ENCODE measurements at places on chromosomes 13 and 19.

GRCh38 chr19:55247621-55248099, 11.2 kb downstream of the PPP6R1 start:
- no peak for DNase-seq

DNA sequence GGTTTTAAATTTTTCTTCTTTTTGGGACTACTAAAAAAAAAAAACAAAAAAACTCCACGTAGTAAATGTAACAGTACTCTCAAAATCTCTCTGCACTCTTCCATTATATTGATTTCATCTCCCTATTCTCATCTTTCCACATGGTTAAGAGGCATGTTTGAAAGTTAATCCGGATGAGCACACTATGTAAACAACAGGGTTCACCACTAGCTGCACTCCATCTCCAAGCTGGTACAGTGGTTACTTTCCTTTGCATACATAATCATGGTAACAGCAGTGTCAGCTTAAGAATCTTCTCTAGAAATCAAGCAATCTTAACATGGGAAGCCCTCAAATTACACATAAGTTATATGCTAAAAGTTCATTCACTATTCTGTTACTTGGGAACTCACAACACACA, 92.6 kb downstream of the MIPEP start:
- peak; percentile 28 for DNase-seq

- no peak for DNase-seq
These were observed 15.4 kb downstream of the CERS4 start for GRCh38 chr19:8224394-8225145.

DNA sequence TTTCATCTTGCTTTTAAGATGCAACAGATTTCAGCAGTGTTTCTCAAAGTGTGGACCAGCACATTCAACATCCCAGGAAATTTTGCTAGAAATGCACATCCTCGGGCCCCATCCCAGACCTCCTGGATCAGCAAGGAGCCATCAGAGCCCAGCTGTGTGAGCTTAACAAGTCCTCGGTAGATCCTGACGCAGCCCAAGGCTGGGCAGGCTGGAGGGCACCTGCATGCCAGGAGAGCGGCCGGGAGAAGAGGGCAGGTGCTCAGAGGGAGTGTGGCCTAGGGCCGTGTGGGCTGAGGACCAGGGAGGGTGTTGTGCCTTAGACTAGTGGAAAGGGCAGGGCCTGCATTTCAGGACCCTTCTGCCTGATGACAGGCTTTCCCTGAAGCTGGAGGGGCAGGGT, 2.2 kb upstream of the MCF2L start:
- no peak for DNase-seq

GRCh38 chr13:85497652-85498051, 301.6 kb downstream of the SLITRK6 start:
- no peak for DNase-seq

GRCh38 chr13:63541336-63541735, 2125.7 kb upstream of the PCDH20 start:
- no peak for DNase-seq

- DNase-seq = no peak
These were observed 545 bp downstream of the RAD23A start for GRCh38 chr19:12946092-12946721.

DNA sequence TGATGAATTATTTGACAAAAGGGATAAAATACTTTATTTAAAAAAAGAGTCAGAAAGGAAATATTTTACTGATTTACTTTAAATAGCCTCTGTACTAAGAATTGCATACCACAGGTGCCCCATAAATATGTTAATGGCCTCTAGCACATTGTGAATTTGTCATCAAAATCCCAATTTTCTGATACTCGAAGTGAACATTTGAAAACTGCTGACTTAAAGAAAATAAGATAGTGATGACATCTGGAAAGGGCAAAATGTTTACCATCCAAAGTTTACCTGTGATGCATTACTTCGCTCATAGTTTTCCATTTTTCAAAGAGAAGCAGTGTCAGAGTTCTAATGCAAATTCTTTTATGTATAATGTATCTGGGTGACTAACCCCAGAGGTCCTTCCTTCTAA, 455.4 kb downstream of the KLF5 start:
- DNase-seq = no peak

- no peak for DNase-seq
These were observed 748.2 kb upstream of the SLITRK1 start for GRCh38 chr13:84630476-84630875.

DNA sequence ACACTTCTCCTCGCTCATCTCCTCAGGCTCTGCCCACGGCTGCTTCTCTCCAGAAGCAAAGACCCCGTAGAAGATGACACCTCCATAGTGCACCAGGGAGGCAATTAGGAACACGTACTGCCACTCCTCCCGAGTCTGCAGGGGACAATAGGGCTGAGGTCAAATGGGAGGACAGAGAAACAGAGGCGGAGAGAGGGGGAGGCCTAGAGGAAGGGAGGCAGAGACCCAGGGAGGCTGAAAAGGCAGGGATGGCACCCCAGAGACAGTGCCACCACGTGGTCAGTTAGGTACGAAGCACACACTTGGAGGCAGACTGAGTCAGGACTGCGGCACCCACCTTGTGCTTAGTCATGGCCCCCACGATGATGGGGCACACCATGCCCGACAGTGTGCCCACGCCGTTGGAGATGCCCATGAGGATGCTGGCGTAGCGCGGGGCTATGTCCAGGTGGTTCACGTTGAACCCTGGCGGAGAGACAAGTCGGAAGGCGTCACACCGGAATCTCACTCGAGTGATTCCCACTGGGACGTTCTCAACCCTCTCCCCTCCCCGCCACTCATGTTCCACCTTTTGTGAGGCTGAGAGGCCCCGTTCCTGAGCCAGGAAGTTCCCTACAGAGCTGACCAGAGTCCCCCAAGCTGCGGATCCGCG, 5.6 kb downstream of the GFY start:
- DNase-seq = no peak

DNA sequence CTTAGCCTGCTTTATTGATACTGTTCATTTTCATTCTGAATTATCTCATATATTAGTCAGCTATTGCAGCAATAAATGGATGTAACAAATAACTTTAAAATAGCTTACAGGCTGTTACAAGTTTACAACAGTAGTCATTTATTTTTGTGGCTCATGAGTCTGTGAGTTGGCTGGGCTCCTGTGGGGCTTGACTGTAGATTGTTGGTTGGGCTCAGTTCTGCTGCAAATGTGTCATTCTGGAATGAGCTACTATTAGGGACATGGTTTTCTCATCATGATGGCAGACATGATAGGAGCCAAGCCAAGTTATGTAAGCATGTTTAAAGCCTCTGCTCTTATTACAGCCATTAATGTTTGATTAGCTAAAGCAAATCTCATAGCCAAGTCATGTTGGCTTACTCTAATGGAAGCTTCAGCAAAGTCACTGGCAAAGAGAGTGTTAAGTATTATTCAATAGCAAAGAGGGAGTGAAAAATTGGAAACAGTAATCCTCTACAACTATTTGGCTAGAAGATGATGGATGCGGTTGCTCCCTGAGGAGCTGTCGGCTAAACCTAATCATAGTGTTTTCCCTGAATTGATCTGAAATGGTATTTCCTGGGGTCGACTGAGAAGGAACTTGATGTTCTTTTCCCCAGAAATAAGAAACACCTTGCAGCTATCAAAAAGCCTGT, 391.3 kb downstream of the TDRD3 start:
- DNase-seq = no peak

DNA sequence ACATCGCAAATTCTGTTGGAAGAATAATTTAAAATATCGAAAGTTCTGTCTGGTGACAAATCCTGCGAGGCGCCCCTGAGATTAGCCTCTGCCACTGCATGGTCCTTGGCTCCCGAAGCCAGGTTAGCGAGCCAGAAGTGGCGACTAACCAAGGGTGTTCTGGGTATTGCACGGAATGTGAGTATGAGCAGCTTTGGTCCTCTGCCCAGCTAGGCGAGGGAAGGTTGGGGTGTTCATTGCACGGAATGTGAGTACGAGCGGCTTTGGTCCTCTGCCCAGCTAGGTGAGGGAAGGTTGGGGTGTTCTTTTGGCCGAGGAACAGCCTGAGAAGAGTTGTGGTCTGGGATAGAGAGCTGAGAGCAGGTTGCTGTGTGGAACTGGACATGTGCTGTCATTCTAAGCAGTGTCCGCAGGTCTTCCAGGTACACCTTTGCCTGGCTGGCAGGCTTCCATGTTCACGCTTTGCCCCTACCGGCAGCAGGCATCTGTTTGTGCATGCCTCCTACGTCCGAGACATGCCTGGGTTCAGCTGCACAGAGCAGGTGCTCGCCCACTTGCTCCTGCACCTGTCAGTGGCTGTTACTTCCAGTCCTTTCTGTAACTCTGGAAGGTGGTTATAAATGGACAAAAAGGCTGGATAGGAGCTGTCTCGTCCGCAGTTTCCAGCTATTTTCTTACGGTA, 18.3 kb upstream of the TEX29 start:
- DNase-seq = no peak

- no peak for DNase-seq
These were observed 27.4 kb downstream of the CEBPA start for GRCh38 chr19:33274663-33275558.

DNA sequence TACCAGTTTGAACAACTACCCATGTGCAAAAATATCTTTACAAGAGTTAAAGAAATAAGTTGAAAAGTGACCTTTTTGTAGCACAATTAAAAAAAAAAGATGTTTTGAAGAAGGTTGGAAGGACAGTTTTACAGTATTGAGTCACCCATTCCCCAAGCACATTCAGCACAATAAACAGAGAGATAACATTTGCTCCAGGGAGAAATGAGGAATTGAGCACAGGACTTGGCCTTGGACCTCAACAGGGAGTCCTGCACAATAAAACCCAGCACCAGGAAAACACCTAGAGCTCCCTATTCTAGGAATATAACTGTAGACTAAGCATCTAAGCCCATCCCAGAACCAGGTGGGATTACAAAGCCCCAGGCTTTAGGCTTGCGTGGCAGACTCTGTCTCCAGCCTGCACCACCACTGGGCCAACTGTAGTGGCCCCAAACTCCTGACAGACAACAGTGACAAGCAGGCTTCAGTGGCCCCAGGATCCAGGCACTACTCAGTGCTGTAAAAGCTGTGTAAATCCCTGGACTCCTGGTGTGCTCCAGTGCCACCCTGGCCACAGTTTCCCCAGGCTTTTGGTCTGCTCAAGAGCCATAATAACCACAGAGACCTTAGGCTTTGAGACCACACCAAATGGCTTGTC, 857.2 kb downstream of the SLITRK1 start:
- DNase-seq = no peak

DNA sequence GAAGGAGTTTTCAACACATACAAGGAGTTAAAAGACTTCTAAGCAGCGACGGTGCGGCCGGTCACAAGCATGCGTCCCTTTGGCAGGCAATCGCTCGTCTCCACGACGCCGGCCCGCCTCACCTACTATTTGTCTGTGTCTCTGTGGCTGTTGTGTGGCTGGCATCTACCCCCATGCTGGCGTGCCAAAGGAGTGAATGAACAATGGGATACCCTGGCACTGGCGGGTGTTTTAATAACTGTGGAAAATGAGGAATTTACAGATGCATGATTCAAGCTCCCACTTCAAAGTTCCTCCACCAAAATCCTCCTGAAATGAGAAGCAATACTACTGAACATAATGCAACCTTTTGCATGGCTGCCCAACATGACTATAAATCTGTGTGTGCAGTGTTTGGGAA, 176.6 kb downstream of the KLF5 start:
- no peak for DNase-seq

- DNase-seq = no peak
These were observed 98.4 kb downstream of the WDFY2 start for GRCh38 chr13:51682686-51683085.

GRCh38 chr13:77898097-77898496, 20.5 kb downstream of the EDNRB start:
- no peak for DNase-seq

GRCh38 chr19:43479226-43479625, 13.8 kb upstream of the LYPD3 start:
- DNase-seq = no peak

DNA sequence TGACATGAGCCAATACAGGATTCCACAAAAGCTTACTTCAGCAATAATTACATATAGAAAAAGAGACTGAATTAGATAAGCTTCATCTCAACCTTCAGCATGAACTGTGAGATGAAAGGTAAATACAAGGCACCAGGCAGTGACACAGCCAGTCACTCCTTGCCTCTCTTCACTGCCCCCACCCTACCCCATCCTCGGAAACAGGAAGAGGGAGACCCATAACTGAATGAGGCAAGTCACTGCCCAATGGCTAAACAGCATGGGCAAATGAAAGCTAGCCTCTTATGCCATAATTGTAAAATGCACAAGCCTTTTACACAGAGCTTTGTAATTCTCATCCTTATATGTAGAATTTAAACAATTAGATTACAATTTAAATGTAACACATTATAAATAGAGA, 1.7 kb downstream of the ZNF160 start:
- no peak for DNase-seq

GRCh38 chr13:89380101-89380500, 1708.9 kb downstream of the SLITRK5 start:
- peak; percentile 86 for DNase-seq

- peak; percentile 81 for DNase-seq
These were observed 166.8 kb downstream of the DCT start for GRCh38 chr13:94312511-94313216.

DNA sequence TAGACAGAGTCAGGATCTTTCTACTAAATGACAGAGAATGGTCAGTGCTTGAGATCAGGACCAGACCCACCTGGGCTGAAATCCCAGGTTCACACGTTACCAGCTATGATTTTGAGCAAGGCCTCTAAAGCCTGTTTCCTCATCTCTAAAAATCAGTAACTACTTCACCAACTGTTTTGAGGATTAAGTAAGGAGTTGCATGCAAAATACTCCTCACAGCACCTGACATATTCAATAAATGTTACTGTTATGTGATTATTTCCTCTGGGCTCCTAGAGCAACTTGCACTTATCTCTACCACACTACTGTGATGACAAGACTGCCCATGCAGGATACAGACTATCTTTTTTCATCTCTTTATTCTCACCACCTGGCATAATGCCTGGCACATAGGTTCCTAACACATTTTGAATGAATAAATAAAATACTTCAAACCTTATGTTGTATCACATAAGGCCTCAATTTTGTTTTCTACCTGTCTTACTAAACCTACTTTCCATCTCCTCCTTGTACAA, 1.8 kb downstream of the KATNAL1 start:
- DNase-seq = no peak

GRCh38 chr13:111122056-111122455, 6.9 kb downstream of the ARHGEF7 start:
- DNase-seq = no peak
